ENCODE measurements at places on chromosomes 2 and 18.

GRCh38 chr2:118921646-118922045 is 20.3 kb upstream of the MARCO start:
- DNase-seq, result no peak

GRCh38 chr2:178331474-178332432 is 119.2 kb downstream of the PRKRA start:
- no peak for DNase-seq

DNA sequence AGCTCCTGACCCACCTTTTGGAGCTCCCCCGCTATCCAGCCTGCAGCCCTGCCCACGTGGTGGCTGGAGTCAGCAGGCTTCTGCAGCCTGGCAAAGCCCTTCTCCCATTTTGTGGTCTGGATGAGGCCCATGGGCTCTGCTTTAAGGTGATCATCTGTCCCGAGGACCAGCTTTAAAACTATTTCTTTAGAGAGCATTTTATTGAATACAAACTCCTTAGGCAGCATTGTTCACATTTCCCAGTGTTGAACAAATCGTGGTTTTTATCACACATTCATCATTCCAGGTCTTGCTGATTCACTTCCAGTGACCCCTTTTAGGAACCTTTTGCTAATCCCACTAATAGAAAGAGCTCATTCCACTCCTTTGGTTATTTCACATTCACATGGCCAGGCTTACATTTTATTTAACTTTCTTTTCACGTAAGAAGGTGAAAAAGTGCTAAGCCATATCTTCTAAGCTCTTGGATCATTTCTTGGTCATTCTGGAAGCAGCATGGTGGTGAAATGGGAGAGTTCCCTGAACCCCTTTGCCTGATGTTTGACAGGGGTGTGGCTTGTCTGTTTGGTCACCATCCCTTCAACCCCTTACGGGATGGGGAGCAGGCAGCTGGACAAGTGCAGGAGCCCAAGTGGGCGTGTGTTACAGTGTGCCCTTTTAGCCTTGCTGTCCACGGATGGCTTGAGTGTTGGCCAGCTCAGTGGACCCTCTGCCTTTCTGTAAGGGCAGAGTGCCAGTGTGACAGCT is 80.4 kb upstream of the RAPGEF4 start:
- DNase-seq, result no peak

DNA sequence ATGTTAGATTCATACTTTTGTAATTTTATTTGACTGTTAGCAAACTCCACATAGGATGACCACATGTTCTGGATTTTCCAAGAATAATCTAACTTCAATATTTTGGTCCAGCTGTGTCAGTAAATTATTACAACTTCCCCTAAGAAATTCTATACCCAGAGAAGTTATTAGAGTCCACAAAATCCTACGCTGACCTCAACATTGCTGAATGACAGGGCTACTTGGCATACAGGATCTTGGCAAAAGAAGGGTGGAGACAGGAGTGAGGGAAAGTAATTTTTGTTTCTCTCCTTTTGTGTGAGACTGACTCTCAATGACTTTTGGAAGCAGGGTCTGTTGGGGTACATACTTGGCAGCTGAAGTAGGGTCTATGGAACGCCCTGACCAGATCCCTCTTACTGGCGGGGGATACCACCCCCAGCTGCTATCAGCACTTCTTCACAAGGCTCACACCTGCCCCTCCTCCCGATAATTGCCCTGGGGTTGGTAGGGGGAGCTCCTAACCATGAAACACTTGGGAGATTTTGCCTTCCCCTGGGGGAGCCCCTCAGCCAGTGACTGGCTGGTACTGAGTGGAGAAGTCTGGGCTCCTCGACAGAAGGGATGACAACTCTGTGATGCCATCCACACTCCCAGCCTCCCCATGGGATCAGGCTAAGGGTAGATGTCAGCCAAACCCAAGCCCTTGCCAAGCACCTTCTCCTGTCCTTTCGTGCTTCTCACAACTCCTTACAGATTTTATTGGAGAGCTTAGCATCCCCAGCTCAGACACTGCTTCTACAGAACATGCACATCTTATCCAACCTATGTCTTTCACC is 110.6 kb upstream of the FHL2 start:
- DNase-seq, result no peak

- no peak for DNase-seq
Measured at GRCh38 chr2:45285771-45286390, 276.6 kb upstream of the SIX2 start.

Measured in HL-60 (cell line).